Naive thymus-derived CD8-positive, alpha-beta T cell (primary cell): ENCODE measurements at places on chromosomes 13 and 19.

DNA sequence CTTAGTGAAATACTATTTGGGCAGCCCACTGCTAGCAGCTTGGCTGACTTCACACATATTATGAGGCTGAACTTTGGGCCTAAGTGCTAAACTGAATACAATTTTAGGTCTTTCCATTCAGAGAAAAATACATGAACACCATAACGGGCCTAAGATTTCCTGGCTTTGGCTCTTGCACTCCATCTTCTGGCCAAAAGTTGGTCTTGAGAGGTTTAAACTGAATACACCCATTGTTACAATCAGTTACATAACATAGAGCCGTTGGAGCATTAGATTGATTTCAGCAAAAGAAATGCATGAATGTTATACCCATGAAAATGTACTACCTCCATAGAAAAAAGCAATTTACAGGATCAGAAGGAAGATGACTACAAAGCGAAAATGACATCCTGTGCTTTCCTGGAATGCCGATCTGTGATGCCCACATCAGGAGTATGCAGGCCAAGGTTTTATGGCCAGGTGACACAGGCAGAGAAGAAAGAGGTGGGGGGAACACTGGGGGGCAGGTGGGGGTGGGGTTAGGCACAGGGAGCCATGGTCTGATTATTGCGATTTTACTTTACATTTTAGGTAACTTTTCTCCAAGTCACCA is 11.1 kb upstream of the SHISA2 start:
- peak; percentile 55 for DNase-seq

DNA sequence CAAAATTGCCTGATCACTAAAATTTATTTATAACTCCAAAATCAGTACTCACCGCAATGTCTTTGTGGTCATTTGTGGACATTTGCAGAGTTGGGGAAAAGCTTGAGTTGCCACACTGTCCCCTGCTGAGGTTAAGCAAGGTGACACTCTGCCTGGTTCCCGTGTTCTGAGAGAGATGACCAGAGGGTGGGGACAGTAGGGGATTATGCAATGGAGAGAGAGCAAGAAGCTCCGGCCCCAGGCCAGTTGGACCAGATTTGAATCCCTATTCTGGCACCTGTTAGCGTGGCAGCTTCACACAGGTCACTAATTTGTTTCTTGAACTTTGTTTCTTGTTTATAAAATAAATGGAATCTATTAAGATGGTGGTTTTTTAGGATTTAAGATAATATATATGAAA is 17.8 kb downstream of the ERCC5 start:
- no peak for DNase-seq

DNA sequence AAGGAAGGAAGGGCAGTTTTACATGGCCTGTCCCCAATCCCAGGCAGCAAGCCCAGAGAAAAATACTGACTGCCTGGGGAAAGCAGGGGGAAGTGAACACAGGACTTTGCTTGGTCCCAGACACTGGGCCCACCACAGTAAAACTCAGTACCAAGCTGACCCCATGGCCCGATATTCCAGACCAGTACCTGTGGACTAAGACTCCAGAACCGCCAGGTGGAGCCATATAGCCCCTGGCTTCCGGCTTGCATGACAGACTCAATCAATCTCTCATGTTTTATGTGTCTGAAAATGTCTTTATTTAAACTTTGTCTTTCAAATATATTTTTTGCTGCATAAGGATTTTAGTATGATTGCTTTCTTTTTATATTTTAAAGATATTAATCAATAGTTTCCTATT is 767.9 kb upstream of the SLITRK6 start:
- no peak for DNase-seq

DNA sequence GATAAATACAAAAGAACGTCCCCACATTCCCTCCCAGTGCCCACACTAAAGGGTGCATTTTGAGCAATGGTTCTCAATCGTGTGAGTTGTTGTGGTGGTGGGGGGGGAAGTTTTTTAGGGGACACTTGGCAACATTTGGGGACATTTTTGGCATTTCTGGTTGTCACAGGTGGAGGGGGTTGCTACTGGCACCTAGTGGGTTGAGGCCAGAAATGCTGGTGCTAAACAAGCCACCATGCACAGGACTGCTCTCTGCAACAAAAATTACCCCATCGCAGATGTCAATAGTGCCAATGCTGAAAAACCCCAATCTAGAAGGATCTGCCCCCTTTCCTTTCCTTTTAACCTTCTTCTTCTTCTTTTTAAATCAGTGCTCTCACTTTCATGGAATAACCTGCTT is 453.3 kb downstream of the TSHZ3 start:
- DNase-seq = no peak

DNA sequence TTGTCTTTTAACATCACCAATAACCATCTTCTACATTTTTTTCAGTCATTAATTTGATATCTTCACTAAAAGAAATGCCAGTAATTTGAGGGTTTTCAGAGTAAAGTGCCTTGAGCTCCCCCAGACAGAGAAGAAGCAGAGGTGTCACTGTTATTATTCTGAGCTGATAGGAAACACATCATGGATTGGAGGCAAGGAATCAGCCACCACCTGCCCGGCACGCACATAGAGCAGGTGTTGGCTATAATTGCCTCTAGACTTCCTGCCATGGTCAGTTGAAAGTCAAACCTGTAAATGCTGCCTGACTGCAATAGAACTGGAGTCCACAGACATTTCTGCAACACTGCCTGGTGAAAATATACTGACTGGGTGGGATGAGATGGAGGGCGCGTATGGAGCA is 776.6 kb downstream of the UQCRFS1 start:
- DNase-seq = no peak

GRCh38 chr19:4510435-4511255 is 7.6 kb downstream of the PLIN4 start:
- DNase-seq = no peak

GRCh38 chr19:33386361-33386858 is 12.9 kb downstream of the CEBPG start:
- DNase-seq = no peak

GRCh38 chr19:57813919-57814504 is 701 bp downstream of the ZNF552 start:
- DNase-seq = no peak

DNA sequence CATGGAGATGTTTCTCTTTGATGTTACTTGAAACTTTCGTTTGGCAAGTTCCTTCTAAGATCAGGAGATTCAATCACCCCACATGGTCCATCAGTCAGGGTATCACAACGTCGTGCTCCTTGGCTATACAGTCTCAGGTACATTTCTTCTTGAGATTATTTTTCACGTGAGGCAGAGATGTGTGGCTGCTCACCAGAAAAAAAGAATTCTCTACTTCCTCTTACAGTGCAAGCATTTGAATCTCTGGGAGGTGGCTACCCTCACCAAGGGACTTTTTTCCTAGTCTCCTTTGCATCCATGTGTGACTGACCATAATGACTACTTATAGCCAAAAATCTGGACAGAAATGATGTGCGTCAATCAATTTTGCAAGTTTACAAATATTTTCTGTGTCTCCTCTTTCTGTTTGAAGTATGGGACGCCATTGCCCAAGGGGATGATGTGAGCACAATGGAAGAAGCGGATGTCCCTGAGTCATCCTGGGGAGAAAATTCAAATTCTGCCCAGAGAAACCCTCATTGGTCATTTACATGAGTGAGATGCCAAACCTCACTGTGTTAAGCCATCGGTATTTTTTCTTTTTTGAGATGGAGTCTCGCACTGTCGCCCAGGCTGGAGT is 8.6 kb upstream of the LAIR2 start:
- no peak for DNase-seq

GRCh38 chr13:23985060-23985459 is 87.8 kb upstream of the C1QTNF9B start:
- DNase-seq = no peak

DNA sequence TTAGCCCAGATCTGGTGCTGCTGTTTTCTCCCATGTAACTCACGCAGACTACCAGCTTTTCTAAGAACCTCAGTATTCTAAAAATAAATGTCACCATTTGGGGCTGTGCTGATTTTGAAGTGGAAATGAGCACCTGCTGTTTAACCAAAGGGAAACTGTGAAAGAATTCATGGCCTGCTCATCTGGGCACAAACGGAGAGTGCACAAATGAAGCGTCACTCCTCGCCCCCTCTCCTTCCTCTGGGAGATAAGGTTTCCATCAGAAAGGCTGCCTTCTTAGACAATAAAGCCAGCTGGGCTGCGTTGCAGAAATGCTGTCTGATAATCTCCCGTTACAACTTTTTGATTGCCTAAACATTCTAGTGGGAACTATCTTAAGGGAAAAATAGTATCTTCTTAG is 73.7 kb upstream of the SLC15A1 start:
- DNase-seq = no peak

DNA sequence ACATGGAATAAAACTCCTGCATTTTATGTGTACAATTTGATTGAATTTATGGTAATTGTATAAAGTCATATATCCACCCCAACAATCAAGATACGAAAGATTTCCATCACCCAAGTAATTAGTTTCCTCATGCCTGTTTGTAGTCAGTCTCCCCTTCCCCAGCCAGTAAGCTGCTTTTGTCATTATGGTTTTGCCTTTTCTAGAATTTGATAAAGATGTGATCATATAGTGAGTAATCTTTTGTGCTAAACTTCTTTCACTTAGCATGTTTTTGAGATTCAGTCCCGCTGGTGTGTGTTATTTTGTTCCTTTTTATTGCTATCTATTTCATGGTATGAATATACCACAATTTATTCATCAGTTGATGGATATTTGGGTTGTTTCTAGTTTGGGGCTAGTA is 16.0 kb downstream of the ITM2B start:
- no peak for DNase-seq

DNA sequence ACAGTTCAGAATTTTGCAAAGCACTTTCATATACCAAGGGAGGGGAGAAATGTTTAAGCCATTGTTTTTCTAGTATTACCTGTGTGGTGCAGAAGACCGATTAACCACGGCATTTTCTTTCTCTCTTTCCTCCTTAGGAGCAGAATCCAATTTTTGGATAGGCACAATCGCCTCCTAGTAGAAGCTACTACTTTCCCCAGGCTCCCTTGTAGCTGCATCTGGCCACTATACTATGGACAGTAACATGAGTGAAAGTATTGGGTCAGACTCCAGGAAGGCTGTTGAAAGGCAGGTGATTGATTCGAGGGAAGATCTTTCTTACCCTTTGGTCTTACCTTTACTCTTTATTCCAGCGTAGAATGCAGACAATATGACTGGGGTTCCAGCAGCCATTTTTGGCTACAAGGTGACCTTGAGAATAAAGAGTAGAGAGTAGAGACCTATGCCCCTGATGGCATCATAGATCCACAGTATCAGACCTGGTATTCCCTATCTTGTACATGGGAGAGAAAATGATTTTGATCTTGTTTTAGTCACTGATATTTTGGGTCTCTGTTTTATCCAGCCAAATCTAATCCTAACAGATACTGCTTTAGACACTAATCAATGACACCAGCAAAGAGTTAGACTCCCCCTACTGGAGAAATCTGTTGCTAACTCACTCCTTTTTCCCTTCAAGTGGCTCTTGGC is 77.0 kb downstream of the LRRC63 start:
- DNase-seq = peak; percentile 49

- no peak for DNase-seq
Observed at GRCh38 chr19:12484011-12484370, 625 bp downstream of the ZNF709 start.

- DNase-seq = no peak
Observed at GRCh38 chr13:50840284-50840683, 3.2 kb downstream of the DLEU7 start.

- no peak for DNase-seq
Observed at GRCh38 chr19:11324079-11324661, 15.3 kb downstream of the RAB3D start.

DNA sequence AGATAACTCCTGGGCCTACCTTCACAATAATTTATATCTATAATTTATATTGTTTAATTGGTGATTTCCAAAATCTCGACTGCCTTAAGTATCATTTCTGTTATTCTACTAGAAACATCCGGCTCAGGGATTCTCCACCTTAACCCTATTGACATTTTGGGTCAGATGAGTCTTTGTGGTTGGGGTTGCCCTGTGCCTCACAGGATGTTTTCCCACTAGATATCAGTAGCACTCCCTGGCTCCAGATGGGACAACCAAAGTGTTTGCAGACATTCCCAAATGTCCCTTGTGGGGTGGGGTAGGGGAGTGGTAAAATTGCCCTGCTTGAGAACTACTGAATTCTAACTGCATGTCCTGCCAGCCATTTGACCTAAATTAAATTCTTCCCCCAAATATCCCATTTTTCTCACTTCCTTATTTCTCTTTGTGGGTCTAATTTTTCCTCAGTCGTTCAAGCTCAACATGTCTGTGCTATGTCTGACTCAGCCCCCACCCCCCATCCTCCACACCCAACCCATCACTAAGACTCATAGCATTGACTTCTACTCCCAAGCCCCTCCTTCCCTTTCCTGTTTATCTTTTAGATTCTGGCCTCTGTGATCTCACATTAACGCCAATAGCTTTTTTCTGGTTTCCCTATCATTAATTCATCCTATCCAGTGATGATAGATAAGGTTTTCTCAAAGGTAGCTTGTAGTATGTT is 545.1 kb downstream of the EFNB2 start:
- DNase-seq = no peak

- no peak for DNase-seq
Observed at GRCh38 chr13:28753946-28754345, 35.2 kb upstream of the SLC46A3 start.

DNA sequence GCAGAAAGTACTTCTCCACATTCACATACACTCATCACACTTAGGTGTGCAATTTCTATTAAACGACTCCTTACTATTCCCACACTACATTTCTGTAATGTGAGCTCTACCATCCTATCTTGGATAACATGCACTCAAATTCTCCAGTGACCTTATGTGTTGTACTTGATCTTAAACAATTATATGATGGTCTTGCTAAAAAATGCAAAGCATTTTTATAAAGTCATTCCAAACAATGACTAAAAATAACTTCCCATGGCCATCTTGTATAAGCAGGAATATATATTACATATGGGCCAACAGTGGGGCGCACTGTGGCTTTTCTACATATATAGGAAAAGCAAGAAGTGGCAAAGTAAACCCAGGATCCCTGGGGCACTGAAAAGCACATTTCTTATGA is 155.5 kb downstream of the FLT1 start:
- no peak for DNase-seq
